NCI-H1092 (cell line): ENCODE measurements at places on chromosomes 16 and 17.

DNA sequence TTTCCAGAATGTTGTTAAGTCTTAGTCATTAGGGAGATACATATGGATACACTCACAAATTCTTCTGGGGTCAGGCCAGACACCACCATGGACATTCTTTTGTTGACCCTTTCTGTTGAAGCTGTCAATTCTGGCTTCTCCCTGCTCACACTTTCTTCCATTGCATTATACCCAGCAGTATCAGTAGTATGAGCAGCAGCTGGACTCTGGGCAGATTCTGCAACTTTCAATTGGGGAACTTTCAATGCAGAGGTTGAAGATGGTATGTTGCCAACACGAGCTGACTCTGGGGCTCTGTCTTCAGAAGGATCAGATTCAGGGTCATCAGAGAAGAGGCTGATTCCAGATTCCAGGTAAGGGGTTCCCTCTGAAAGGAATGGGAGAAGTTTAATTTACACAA, 45.8 kb downstream of the RND2 start:
- DNase-seq: no peak

GRCh38 chr16:56048425-56049105, 142.7 kb upstream of the GNAO1 start:
- no peak for DNase-seq

DNA sequence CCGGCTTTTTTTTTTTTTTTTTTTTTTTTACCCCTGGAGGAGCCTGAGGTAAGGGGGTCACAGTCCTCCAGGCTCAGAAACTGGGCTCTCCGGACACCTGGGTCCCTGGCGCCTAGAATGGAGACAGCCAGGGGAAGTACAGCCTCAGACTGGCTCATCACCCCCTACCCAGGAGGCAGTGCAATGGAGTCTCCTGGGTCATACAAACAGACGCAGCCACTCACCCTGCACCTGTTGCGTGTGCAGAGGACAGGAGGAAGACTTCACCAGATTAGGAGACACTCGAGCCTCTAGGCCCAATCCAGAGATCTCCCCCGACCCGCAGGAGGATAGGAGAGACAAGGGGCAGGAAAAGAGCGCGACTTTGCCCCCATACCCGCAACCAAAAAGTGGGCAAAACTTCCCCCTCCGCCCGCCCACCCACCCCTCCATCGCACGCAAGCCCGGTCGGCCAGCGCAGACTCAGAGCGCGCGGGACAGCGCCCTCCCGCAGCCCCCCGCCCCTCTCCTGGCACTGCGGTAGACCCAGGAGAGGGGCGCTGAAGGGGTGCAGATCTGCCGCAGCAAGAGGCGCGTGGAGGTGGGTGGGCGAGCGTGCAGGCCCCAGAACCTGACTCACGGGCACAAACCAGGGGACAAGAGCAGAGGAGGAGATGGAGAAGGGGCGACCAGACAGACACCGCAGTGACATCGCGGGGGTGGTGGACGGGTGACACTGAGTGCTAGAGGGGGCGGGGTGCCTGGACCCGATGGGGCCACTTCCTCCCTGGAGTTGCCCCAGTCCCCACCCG, 900 bp downstream of the HAP1 start:
- DNase-seq: no peak

DNA sequence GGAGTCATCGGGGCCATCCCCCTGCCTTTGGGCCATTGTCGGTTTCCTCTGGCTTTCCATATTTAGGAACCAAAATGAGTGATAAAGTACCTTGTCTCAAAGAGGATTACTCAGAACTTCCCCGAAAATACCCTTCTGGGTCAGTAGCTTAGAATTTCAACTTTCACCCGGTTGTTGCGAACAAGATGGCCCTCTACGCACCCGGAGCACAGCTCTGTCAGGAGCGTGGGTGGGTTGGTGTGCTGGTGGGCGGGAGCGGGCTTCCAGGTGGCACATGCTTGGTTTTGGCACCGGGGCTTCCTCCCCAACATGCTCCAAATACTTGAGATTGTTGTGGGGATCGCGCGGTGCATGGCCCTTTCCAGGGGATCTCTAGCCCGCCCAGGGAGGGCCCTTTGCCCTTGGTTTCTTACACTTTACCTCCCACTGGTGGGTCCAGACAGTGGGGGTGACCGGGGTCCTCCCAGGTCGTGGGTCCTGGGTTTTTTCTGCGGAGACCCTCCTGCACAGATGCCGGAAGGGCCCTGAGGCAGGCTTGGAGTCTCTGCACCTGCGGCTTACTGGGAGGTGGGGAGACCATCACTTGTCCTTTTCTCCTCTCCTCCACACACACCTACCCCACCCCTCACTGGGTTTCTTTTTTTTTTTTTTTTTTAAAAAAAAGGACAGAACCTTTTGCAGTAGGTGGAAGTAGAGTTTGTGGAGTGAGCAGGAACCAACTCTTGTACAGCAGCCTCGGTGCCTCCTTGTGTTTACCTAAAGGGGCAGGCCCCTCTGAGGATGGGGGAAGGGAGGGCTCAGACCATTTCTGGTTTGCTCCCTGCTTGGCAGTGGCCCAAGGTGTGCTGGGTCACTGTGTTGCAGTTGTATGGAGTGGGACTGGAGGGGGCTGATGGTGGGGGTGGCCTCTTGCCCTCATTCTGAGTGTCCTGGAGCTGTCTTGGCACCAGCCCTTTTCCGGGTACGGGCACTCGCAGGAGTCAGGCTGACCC, 142.1 kb downstream of the SEC14L1 start:
- DNase-seq: no peak

DNA sequence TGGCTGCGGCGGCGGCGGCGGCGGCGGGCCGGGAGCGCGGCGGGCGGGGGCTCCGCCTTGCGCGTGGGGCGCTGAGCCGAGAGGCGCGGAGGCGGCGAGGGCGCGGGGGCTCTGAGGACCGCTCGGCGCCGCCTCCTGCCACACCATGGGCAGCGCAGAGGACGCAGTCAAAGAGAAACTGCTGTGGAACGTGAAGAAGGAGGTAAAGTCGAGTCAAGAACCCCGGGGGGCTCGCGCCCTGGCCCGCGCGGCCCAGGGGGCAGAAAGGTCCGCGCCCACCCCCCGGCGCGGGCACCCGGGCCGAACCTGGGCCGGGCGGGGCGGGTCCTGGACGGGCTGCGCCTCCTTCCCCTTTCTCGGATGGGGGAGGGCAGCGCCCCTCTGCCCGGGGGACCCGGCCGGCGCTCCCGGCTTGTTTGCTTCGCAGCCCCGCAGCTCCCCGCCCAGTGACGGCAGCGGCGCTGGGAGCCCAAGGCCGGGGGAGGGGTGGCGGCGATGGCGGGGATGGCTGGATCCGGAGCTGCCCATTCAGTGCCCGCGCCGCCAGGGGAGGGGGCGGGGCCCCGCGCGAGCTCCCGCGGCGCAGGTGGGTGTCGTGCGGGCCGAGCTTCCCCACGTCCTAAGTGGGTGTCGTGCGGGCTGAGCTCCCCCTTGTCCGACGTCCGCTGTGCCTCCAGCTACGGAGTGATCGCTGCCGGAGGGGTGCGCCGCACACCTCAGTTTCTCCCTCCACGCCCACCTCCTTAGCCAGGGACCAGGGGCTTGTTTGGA, 428 bp downstream of the SGSM2 start:
- peak; percentile 8 for DNase-seq

DNA sequence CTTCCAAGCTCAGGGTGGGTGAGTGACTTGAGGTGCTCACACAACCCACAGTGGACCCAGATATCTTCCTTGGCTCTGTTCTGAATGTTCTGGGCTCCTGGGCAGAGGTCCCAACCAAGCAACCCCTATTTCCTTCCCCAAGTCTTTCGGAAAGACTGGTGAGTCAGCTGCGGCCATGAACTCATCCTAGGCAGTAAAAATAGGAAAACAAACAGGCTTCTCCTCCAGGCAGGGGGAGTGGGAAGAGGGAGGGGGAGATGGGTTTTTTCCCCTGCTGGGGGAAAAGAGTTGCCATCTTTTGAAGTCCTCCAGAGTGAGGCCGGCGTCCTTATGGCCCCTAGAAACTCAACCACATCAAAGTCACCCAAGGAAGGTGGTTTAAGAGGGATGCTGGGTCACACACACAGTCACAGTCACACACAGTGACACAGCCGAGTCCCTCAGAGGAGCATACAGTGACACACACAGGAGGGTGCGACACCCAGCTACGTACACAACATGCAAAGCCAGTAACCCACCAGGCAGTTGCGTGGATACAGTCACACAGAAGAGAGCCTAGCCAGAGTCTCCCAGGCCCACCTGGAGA, 16.0 kb upstream of the DLX4 start:
- DNase-seq: no peak

GRCh38 chr17:8614988-8615387, 15.5 kb downstream of the MYH10 start:
- no peak for DNase-seq

DNA sequence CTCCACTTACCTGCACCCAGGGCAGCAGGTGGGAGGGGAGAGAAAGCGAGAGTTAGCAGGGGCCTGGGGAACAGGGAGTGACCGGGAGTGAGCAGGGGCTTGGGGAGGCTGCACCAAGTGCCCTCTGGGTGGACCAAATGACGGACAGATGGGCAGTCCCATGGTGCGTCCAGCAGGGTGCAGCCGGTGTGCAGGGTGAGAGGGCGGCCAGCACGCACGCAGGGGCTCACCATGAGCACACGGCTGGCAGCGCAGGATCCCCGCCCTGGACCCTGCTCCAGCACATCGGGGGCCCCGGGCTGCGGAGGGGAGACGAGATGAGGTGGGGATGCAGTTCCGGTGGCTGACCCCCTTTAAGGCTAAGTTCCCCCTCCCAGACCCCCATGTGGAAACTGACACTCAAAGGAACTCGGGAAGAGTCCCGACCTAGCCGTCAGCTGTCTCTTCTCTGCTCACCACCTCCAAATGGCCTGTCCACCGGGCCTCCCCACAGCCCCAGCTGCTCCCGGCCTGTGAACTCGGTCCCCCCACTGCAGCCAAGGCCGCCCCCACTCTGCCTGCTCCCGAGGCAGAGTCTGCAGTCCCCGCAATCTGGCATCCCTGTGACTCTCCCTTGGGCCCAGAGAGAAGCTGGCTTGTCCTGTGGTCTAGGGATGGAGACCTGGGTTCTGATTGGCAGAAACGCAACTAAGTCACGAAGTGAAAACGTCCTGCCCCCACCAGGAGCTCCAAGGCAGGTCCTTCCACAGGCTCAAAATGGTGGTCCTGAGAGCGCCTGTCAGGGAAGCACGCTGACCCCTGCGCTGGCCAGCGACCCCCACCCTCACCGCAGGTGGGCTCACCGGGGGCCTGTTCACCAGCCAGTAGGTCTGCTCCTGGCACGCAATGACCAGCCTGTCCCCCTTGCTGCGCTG, 2.9 kb downstream of the RGS11 start:
- DNase-seq: no peak

DNA sequence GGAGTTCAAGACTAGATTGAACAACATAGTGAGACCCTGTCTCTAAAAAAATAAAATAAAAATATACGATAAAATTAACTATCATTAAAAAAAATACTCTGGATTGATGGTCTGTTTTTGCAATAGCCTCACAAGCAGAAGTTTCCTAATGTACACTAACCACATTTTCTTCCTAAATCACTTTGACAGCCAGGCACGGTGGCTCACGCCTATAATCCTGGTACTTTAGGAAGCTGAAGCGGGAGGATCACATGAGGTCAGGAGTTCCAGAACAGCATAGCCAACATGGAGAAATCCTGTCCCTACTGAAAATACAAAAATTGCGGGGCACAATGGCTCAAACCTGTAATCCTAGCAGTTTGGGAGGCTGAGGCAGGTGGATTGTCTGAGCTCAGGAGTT, 64.7 kb downstream of the HELZ start:
- no peak for DNase-seq

- no peak for DNase-seq
Measured at GRCh38 chr16:75083813-75084212, 32.8 kb downstream of the LDHD start.

DNA sequence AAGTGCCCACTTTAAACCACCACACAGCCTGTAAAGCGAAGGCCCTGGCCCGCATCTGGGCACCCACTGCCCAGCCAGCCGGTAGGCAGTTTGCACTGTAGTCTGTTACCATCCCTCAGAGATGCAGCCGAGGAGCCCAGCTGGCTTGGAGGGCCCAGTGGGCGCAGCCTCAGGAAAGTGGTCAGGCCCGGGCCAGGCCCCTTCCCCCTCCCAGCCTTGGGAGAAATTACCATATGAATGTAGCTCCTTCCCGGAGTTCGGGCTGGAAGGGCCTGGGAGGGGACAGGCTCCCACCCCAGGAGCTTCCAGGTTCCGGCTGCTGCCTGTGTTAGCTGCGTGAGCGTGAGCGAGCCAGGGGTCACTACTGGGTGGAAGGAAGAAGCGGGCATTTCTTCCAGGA, 325.4 kb downstream of the SEC14L1 start:
- no peak for DNase-seq
